ENCODE measurements at places on chromosomes 12 and 14. TPM values are rescaled to one million over a fixed set of nuclear protein-coding genes. Genes with fewer than 3 reads are reported as not detected.
A peak's percentile ranks its signal among the peaks of the same experiment; 100 is the strongest.

FGF23 gene
- not detected for total RNA-seq

- peaks cover 64% of the 10 kb centered on the region for H3K4me1 ChIP-seq
- H3K27me3 ChIP-seq = no peaks in the 10 kb centered on the region
- peak overlapping the region; percentile 63 for H3K27ac ChIP-seq
- DNase-seq = no peak
- peak overlapping the region; percentile 89 for H3K4me3 ChIP-seq
Observed at GRCh38 chr14:77026166-77026929, 2.2 kb downstream of the IRF2BPL start.

GRCh38 chr14:21026274-21026987 lies 1.6 kb upstream of the NDRG2 start:
- no peak overlapping the region for H3K4me3 ChIP-seq
- no peaks in the 10 kb centered on the region for H3K36me3 ChIP-seq
- peaks cover 40% of the 10 kb centered on the region for H3K27me3 ChIP-seq
- peaks cover 9% of the 10 kb centered on the region for H3K4me1 ChIP-seq
- DNase-seq = no peak

DNA sequence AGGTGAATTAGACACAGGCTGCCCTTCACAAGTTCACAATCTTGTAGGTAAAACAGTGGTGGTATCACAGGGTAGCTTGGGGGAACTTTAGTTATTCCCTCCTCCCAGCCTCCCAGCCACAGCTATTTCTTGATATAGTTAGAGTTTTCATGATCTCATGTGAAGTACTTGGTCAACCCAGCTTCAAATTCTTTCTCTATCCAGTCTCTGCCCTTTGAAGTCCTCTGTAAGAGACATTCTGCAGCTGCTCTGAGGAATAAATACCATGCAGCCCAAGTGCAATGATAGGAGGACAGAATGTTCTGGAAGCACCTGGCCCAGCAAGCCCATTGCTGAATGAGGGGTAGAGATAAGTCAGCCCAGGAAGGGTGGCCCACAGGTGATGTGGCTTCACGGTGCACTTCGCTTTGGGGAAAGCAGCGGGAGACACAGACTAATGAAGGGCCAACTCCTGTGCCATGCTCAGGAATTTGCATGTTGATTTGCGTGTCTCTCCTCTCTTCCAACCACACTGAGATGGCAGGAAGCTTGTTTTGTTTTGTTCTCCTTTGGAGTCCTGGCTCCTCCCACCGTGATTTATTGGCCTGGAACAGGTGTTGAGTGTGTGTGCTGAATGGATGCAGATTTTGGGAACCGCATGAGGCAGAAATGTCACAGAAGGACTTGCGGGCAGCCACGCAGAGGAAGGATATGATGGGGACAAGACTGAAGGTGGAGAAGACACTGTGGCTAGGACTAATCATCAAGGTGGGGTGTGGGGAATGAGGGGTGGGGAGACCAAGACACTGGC lies 8.0 kb upstream of the TXNRD1 start:
- peaks cover 11% of the 10 kb centered on the region for H3K27me3 ChIP-seq
- DNase-seq = no peak
- H3K27ac ChIP-seq = no peak overlapping the region

DNA sequence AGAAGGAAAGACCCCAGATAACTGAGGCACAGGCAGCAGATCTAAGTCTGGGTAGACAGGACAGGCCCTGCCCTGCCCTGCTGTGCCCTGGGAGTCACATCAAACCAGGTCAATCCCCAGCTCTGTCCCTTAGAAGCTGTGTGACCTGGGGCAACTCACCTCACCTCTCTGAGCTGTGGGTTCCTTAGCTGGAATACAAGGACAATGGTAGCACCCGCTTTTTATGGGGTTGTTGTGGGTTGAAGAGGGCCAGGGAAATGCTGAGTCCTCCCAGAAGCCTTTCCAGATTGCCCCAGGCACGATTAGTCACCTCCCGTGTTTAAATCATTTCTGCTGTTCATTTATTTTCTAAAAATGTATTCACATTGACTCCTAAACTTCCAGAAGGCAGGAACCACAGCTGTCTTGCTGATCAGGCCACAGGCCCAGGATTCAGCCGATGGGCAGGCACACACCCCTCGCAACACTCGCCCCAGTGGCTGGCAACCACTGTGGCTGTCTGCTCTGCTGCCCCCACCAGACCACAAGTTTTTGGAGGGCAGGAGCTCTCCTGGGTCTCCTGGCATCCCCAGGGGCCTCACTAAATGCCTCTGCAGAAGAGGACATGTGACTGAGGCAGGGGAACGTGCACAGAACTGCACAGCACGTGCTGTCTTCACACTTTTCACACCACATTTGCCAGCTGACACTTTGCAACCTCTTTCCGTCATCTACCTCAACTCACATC lies 3.0 kb downstream of the SELPLG start:
- peaks cover 59% of the 10 kb centered on the region for H3K4me1 ChIP-seq
- H3K36me3 ChIP-seq = peaks cover 55% of the 10 kb centered on the region
- peak; percentile 55 for DNase-seq
- no peaks in the 10 kb centered on the region for H3K27me3 ChIP-seq
- H3K4me3 ChIP-seq = peak overlapping the region; percentile 100
